ENCODE measurements at places on chromosomes 4 and X. TPM values are rescaled to one million over a fixed set of nuclear protein-coding genes. Genes with fewer than 3 reads are reported as not detected.

The DUSP21 gene
- total RNA-seq: not detected

The AFF2 gene
- total RNA-seq: not detected

The RASGEF1B gene
- total RNA-seq: not detected

The SERTM2 gene
- not detected for total RNA-seq

All from A549 treated with GW870086 at 1 μM for 4 hours (cell line).